T-helper 17 cell (primary cell): ENCODE measurements at places on chromosomes 6 and 20.

DNA sequence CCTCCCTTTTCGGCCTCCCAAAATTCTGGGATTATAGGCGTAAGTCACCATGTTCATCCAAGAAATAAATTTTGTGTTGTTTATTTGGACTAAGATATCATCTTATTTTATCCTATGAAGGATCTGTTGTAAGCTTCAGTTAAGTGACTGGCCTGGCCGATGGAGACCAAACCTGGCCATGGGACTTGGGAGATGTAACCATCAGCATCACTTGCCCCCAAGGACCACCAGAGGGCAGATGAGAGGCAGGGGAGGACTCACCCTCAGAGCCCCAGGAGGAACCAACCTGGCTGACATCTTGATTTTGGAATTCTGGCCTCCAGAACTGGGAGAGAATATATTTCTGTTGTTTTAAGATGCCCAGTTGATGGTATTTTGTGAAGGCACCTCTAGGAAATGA is 266.7 kb downstream of the CDH26 start:
- DNase-seq: no peak

DNA sequence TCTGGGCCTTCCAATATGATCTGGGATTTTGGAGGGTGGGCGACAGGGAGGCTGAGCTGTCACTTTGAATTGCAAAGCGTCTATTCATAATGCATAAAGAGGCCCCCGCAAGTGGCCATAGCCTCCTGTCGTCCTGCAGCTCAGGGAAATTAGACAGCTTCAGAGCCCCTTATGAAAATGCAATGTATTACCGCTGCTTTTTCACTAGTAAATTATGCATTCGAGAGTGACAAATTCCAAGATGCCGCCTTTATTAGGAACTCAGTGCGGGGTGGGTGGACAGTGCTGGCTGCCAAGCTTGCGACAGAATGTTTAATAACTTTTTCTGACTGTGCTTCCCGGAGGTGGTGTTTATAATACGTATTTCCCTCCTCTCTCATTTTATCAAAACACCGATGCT is 168.5 kb downstream of the DHX35 start:
- DNase-seq: no peak

DNA sequence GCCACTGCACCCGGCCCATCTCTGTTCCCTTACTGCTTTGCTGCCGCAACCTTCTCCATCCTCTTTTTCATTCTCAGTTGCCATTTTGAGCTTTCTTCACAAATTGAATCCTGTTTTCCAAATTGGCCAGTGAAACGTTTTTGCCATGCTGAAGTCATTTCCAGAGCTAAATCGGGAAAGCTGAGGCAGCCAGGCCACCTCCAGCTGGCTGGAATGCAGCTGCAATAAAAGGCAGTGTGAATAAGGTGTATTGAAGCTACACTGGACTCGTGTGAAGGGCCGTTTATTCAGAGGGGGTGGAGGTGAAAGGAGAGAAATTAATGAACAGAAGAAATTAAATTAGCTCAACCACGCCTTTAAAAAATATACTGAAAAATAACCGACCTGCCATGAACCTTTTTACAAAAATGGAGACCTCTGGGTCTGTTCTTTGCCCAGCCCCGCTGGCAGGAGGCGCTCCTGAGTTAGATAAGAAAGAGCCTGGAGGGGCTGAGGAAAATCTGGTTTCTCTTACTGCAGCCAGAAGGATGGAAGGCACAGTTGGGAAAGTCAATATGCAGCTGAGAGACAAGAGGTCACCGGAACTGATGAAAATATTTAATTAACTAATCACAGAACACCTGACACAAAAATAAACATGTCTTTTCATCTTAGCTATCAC is 283.9 kb downstream of the FOXC1 start:
- no peak for DNase-seq

GRCh38 chr20:37254114-37254878 is 7.3 kb downstream of the GHRH start:
- no peak for DNase-seq

- DNase-seq: peak; percentile 67
Observed at GRCh38 chr20:1437235-1437904, 29.3 kb downstream of the NSFL1C start.
